Activated gamma-delta T cell treated with anti-CD3 and anti-CD28 coated beads, Interleukin-2, amount 50 U/mL, for 16 hours (primary cell): ENCODE measurements at places on chromosomes 7 and 10.
A peak's percentile ranks its signal among the peaks of the same experiment; 100 is the strongest.

- DNase-seq = no peak
Measured at GRCh38 chr7:106735637-106736036, 74.7 kb upstream of the CCDC71L start.

GRCh38 chr7:22698767-22699166, 28.2 kb upstream of the IL6 start:
- no peak for DNase-seq

DNA sequence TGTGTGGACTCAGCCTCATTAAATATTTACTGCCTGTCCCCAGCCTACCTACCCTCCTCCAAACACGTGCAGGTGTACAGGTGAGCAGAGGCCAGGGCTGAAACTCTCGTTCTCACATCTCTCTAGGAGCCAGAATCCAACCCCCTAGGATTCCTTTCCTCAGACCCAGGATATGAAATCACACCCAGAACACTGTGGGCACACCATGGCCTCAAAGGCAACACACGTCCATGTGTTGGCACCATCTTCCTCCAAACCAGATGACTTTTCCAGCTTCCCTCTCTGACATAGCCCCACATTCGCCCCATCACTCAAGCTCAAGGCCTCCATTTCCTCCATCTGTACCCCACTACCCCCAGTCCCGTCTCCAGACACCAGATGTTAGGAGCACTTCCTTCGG, 51.8 kb upstream of the DUSP5 start:
- no peak for DNase-seq

DNA sequence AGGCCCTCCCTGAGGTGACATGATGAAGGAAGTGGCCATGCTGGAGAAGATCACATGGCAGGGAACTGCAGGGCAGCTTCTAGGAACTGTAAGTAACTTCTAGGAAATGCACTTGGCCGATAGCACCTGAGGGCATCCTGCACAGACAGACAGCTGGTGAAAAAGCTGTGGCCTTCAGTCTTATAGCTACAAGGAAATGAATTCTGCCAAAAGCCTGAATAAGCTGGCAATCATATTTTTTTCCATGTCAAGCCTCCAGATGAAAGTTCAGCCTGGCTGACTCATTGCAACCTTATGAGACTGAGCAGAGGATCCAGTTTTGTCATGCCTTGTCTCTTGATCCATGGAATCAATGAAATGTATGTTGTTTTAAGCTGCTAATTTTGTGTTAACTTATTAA, 91.1 kb upstream of the CACNA2D1 start:
- no peak for DNase-seq

DNA sequence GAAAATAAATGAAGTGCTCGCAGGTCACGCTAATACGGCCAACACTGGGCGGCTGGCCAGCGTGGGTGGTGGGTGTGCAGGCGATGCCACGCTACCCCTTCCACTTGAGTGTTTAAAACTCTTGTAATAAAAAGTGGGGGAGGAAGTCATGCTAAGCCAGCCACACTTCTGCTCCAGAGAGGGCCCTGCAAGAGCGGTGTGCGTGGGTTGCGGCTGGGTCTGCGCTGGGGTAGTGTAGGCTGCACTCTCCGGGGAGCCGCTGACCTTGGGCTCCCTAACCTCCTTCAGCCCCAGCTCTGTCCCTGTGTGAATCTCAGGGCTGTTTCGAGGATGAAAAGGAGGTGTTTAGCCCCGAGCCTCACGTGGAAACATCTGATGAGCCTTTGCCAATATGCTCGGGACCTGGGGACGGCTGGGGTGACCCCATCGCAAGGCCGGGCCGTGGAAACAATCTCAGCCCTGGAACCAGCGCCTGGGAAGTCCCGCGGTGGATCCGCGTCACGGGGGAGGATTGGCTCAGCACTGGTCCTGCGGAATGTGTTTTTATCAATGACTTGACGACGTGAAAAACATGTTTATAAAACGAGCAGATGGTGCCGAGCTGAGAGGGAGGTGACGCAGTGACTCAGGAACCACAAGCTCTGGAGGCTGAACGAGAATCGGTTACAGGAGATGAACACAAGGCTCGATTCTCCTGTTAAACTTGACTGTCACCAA, 278.5 kb downstream of the DNAJB6 start:
- no peak for DNase-seq

DNA sequence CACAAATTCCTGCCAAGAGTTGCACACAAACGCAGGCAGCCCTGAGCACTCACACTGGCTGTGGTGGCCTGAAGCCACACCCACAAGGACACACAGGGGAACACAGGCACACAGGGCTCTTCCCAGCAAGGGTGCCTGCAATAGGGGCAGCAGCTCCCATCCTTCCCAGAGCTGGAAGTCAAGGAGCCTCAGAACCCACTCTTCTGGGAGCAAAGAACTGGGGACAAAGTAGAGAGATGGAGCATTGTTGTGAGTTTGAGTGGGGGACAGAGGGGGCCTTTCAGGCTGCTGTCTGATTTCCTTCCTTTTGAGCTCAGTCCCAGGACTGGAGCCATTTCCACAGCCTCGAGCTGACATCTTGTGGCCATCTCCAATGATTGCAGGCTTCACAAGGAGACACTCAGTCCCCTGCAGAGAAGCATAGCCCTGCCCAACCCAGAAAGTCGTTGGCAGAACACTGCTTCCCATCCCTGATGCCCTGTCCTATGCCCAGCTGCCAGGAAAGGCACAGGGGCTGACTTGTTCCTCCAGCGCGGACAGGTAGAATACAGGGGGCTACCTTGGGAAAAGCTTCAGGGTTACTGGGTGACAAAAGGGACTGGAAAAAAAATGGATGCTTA, 34.4 kb upstream of the SLF2 start:
- no peak for DNase-seq

- DNase-seq = no peak
Measured at GRCh38 chr7:2608921-2609411, 22.8 kb upstream of the TTYH3 start.

DNA sequence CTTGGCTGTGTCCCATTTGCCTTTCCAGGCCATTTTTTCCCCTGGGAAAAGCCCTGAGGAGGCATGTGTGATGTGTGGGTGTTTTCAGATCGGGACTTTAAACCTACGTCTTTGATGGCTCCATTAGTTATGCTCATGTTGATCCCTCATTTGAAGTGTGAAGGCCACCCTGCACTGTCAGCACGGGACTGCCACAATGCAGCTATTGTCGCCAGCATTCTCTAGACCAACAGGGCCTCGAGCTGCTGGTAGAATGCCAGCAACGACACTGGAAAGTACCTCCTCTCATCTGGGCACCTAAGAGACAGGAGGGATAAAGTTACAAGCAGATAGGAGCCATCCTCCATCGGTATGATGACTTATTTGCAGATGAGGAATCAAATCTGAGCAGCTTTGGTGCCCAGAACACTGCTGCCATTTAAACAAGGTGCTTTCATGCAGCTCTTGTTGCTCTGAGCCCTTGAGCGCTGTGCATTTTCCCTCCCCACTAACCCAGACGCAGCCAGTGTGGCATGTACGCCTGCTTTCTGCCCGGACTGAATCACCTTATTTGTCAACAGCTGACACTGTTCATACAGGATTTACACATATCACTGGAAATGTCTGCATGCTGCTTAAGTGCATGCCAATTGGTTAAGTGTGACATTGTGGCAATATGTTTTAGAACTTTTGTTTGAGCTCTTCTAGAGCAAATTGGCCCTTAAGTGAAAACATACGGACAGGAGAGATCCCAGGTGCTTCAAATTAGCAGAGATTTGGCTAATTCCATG, 175.0 kb upstream of the PITRM1 start:
- no peak for DNase-seq

- no peak for DNase-seq
Measured at GRCh38 chr7:121741896-121742295, 131.1 kb upstream of the PTPRZ1 start.

GRCh38 chr10:22853906-22854447, 73.9 kb upstream of the ARMC3 start:
- no peak for DNase-seq

- no peak for DNase-seq
Measured at GRCh38 chr10:122344741-122345258, 29.7 kb upstream of the PLEKHA1 start.

DNA sequence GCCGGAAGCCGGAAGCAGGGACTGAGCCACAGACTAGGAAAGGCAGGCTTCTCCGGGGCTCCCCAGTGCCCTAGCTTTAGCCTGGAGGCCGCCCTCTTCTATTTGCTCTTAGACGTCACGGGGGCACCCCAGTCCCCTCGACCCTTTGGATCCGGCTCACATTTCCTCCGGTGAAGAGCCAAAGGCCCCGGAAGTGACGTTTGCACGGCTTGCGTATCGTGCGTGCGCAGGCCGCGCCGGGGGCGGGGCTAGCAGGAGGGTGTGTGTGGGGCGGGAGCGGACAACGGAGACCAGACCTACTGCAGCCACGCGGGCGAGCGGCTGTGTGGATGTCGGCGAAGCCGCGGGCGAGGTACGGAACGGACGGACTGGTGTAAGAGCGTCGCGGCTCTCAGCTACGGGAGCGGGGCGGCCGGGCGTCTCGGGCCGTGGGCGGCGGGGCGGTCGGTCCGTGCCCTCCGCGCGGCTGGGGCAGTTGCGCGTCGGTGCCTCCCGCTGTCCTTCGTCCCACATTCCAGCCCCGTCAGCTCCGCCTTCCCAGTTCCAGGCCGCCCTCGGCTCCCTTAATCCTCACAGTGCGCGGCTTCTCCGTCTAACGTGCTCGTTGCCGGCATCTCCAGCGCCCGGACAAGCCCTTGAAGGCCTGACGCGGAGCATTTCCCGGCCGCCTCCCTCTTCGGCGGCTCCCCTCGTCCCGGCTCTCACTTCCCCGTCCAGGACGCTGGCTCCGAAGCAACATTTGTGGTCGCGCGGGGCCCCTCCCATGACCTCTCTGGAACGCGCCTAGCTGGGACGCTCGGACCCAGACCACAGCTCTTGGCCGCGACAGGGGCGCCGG, 25.8 kb downstream of the KCTD7 start:
- peak; percentile 95 for DNase-seq

DNA sequence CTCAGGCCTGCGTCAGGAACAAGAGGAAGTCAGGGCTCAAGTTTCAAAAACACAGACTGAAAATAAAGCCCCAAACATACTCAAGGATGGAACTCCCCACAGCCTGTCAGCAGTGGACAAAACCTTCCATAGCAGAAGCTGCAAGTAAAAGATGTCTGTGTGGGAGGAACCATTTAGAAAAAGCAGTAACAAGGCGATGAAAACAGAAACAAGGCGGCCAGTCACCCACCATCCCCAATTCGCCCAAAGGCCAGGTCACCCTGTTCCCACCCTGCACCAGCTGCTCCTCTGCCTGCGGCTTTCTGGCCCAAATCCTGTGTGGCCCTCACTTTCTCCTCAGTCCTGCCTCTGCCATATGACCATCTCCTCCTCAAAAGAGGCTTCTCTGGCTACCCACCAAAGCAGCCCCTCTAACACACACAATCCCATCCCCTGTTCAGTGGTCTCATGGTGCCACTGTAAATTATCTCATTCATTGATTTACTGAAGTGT, 27.8 kb downstream of the KCNMA1 start:
- no peak for DNase-seq

- DNase-seq = no peak
Measured at GRCh38 chr7:152924826-152925411, 165.4 kb downstream of the ACTR3B start.

DNA sequence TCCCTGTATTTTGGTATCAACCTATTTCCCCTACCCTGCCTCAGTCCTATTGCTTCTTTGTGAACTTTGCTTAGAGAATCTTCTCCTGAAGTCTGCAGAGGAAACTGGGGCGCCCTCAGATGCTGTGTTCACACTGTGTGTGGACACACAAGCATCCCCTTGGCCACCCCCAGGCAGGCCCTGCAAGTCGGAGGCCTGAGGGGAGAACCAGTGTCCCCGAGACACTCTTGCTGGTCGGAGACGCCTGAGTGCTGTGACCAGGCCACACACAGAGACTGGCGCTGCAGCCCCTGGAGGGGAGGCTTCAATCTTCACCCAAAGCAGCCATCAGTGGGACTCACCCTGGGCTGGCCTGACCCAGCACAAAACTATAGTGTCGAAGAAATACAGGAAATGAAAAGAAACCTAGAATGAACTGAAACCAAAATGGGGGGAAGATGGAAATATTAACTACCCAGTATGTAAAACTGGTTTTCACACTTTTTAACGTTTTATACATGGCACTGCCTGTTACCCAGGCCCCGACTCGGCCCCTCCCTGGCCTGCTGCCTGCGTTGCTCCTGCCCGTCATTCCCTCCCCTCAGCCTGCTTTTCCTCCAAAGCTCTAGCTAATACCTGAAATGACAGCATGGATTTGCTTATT, 48.4 kb upstream of the FAM20C start:
- no peak for DNase-seq

DNA sequence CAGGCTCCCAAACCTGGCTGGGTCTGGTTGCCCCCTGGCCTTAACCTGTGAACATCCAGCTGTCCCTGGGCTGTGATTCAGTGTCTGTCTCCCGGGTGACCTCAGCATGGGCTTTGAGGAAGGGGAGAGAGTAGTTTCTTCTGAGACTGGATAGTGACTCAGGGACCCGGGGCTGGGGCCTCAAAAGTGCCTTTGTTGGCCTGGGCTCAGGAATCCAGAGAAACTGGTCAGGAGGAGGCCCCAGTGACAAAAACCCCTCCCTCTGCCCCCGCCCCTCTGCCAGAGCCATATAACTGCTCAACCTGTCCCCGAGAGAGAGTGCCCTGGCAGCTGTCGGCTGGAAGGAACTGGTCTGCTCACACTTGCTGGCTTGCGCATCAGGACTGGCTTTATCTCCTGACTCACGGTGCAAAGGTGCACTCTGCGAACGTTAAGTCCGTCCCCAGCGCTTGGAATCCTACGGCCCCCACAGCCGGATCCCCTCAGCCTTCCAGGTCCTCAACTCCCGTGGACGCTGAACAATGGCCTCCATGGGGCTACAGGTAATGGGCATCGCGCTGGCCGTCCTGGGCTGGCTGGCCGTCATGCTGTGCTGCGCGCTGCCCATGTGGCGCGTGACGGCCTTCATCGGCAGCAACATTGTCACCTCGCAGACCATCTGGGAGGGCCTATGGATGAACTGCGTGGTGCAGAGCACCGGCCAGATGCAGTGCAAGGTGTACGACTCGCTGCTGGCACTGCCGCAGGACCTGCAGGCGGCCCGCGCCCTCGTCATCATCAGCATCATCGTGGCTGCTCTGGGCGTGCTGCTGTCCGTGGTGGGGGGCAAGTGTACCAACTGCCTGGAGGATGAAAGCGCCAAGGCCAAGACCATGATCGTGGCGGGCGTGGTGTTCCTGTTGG, at the start of gene CLDN4:
CLDN4 (plus strand) TSS at position 316 of the 903 bp plus-strand sequence; CDS start at position 522, 206 bp downstream.
- DNase-seq = no peak

DNA sequence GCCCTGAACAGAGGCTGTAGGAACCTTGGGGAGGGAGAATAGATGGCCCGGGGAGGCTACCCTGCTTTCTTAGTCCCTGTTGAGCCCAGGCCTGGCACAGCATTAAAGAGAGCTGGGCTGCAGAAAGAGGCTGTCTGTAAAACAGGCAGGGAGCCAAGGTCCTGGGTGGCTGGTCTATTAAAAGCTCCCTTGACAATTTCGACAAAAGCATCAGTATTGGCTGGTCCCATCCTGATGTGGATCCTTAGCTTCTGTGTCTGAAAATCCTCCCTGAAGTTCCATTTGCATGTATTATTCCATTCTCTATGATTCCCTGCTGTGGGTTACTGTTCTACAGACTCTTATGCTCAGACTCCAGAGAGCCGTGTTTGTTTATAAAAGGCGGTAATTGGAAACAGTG, 158.5 kb downstream of the GALNT17 start:
- DNase-seq = no peak
